ENCODE measurements at places on chromosomes 3 and 15.

GRCh38 chr3:50620820-50621219 is 3.9 kb downstream of the MAPKAPK3 start:
- DNase-seq = no peak

GRCh38 chr3:160473221-160473620 is 23.6 kb upstream of the TRIM59 start:
- no peak for DNase-seq

- no peak for DNase-seq
Measured at GRCh38 chr15:91456921-91457320, 356.9 kb downstream of the SV2B start.

GRCh38 chr3:56368846-56369245 is 99.4 kb downstream of the ERC2 start:
- no peak for DNase-seq

GRCh38 chr3:123084738-123085237 is 18.0 kb downstream of the PDIA5 start:
- no peak for DNase-seq

DNA sequence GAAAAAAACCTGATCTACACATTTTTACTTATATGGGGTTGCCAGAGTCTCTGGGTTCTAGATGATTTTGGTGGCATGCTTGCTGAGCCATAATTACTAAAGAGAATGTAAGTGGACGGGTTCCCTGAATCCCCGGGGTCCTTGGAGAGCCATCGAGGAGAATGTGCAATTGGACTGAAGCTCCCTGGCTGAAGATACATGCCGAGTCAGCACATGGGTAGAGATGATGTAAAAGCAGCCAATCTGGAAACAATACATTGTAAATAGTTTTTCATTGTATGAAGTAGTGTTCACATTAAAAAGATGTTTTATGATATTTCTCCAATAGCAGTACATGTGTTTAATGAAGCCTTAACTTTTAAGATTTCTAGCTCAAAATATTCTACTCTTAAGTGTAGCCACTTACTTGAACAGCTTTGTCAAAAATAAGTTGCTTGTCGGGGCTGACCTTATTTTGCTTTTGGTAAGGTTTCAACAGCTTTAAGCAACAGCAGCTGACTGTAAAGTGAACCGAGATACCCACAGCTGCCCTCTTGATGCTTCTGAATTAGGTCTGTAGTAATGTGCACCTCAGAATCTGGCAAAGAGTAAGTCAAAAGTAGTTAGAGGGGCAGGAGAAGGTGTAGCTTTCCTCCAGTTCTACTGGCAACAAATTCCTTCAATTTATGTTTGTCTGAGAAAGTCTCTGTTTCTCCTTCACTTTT is 205.7 kb downstream of the PLCL2 start:
- no peak for DNase-seq

GRCh38 chr15:72420576-72420975 is 22.5 kb downstream of the TMEM202 start:
- DNase-seq = no peak

DNA sequence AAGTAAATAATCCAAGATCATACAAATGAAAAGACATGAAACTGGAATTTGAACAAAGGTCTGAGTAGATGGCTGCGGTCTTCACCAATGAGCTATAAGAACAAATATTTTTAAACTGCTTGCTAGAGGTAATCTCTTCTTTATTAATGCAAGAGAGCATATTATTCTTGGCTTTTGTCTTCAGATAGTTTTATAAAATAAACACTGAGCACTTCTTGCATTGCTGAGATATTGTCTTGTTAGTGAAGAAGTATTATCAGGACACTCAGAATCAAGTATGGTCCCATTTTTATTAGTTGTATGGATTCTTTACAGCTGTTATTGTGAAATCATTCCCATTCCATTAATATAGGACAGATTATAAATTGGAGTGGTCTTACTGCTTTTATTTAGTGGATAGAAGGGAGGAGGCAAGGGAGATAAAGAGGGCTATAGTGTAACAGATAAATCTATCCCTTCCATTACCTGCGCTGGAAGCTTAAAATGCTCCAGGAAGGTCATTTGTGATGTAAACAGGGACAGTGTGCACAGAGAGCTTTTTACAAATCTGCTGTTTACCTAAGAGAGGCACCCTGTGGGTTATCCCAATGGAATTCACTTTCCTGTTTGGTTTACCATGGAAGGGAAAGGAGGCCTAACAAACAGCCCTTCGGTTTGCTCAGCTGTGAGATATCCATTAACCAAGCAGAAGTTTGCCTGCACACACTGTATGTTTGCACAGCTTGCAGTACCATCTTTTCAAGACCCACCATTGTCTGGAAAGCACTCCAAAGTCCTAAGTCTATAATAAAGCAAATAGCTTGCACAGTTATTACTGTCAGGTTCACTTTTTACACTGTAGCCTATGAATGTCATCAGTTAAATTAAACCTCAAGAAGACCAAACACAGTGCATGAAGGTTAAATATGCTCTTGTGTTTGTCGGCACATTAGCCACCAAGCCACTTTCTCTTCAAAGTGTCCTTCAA is 347.7 kb upstream of the TGFBR2 start:
- DNase-seq = no peak

- DNase-seq = no peak
Measured at GRCh38 chr15:36428102-36428845, 151.2 kb upstream of the CDIN1 start.

- DNase-seq = no peak
Measured at GRCh38 chr3:9247941-9248521, 1.4 kb downstream of the SRGAP3 start.

DNA sequence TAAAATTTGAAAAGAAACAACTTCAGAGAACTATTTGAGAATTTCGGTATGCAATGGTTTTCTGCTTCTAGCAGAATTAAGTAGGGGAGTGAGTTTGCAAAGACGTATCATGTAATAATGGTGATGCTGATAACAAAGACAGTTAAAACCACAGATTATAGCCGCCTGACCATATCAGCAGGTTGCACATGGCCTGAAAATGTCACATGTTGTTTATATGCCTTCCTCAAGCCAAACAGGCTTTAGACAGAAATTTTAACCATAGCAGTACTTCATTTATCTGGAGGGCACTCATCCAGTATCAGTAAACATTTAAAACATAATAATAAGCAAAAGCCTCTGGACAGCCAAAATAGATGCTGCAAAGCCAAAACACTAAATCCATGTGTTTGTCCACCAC is 131.7 kb downstream of the RYR3 start:
- no peak for DNase-seq

DNA sequence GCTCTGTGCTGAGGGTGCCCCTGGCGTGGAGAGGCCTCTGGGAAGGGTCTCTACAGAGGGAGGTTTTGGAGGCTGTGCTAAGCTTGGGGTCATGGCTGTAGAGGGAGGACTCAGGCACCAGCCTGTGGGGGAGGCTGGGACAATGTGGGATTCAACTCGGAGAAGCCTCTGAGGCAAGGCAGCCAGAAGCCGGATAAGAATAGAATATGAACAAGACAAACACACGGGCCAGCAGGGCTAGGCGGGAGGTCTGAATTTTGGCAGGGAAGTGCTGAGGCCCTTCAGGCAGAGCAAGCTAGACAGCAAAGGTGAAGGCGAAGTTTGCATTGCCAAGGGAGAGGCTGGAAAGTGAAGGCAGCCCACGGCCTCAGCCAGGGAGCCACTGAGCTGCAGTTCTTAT is 612.1 kb upstream of the NR2F2 start:
- DNase-seq = no peak

DNA sequence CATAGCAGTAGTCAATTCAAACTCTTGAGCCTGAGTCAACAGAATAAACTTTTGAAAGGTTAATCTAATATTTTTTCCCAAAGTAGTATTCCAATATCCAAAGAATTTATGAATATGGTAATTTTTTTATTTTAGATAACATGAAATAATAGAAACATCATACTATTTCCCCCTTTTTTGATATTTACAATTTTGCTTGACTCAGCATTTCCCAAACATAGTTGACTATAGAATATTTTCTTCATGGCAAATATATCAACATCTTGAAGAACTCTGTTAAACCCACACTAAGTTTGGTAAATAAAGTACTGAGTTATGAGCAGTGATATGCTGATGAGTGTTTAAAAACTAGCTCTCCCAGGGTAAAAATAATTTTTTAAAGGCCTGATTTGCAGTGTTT is 380.0 kb upstream of the ARL6 start:
- DNase-seq = no peak

GRCh38 chr3:147369661-147370123 is 36.7 kb downstream of the ZIC4 start:
- no peak for DNase-seq

GRCh38 chr15:99511866-99512661 is 53.7 kb upstream of the MEF2A start:
- no peak for DNase-seq

GRCh38 chr3:14948609-14949038 is 1.2 kb downstream of the NR2C2 start:
- no peak for DNase-seq

DNA sequence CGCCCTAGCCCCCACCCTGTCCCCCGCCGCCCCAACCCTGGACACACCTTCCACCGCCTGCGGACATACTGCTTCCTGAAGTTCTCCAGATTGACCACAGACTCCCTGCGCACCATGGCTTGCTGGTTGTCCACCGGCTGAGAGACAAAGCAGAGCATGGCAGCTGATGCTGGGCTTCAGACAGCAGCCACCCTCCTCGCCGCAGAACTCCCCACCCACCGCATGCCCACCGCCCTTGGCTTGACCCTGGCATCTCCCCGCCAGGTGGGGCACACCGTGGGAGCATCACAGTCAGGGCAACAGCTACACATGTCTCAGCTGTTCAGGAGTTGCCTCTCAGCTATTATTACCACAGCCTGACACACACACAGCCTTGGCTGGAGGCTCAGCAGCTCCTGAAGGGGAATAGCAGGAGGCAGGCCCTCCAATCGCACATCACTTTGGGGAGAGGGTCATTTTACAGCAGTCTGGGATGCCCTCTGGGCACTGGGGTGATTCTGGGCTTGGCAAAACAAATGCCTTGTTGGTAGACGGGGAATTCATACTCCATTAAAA is 78.4 kb upstream of the HERC1 start:
- DNase-seq = no peak

DNA sequence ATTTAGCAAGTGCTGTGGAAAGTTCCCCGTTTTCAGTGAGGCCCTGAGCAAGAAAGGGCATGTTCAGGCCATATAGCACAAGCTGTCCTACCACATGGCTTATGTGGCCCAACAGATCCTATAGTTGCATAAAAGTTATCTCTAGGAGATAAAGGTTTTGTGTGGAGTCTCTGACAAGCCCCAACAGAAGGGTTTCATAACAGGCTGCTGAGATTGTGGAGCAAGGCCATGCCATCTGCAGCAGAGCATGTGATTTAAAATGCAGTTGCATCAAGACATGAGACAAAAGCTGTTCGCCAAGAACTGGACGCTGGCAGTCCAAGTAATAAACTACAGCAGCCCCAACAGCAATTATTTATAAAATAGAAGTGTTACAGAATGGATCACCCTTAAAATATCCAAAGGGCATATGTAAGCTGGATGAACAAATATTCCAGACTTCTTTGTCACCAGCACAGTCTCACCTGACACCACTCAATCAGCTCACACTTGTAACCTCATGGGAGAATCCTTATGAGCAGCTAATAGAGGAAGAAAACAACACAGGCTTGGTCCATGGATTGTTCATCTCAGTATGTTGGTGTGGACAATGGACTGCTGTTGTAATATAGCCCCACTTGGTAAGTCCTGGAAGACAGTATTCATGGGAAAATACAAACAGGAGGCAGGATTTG is 14.4 kb upstream of the CLDN1 start:
- no peak for DNase-seq

DNA sequence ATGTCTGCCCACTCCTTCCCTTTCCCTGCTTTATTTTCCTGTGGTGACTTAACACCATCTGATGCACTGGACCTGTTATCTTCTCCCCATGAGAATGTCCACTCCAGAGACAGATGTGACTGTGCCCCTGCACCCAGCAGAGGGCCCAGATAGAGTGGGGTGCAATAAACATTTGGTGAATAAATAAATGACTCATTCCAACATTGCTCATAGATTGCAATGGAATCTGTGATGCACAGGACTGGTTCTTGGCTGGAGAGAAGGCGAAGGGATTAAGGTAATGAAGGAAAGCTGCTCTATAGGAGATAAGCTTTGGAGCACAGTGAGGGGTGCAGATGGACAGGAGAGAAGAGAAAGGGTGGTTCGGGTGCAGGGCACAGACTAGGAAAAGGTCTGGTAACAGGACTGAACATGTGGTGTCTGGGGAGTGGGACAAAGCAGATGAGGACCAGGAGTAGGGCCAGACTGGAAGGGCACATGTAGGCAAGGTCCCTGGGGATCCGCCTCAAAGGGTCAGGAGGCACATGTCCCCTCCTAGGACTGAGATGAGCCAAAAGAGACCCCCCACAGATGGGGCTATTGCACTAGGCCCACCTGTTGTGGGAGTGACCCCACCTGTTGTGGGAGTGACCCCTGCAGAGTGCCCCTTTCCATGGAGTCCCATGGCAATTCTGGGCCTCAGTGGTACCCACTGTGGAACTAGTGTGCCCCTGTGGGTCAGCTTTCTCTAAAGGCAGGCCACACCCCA is 17.5 kb upstream of the POC1A start:
- no peak for DNase-seq

- DNase-seq = no peak
Measured at GRCh38 chr15:57919754-57920153, 145.8 kb downstream of the ALDH1A2 start.

GRCh38 chr15:69045802-69046201 is 31.3 kb downstream of the NOX5 start:
- no peak for DNase-seq

- no peak for DNase-seq
Measured at GRCh38 chr15:85583923-85584390, 203.6 kb downstream of the AKAP13 start.

- DNase-seq = no peak
Measured at GRCh38 chr15:52495125-52495524, 33.6 kb downstream of the MYO5A start.

DNA sequence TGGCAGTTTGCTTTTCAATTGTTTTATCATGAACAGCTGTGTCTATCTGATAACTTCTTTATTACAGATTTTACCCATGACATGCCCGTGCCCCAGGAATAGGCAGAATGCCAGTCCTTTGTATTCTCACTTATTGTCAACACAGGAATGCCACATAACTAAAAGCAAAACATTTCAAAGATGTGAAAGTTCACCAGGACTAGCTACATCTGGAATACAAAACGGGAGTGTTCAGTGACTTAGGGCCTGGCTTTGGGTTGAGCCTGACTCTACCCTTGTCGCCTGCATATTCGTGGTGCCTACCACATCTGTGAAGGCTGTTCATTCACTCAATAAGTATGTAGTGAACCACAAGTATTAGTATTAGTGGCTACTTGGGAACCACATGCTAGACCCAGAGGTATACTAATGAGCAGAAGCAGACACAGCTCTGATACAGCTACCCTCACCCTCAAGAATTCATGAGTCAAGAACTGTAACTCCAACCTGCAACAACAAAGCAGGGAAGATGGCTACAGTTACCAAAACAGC is 2.9 kb downstream of the TNFSF10 start:
- no peak for DNase-seq

DNA sequence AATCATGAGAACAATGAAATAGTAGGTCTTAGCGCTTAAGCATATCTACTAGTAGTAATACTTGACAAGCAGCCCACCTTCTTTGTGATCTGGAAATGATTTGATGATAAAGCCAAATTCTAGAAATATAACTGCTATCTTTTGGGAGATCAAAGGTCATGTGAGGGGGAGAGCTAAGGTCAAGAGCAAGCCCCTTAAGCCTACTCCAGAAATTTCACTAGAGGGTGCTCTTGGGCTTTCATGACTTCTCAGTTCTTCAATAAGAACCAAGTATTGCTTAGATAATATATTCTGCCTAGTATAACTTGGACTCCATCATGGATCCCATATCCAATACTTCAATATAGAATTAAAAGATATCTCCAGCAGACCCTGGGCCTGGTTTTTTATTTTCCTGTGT is 319.6 kb downstream of the ZBTB20 start:
- DNase-seq = no peak
